ENCODE measurements at places on chromosomes 6 and 20.

- no peak for DNase-seq
These were observed 77.8 kb downstream of the BACH2 start for GRCh38 chr6:90218959-90219208.

- no peak for DNase-seq
These were observed 6.6 kb upstream of the WFDC2 start for GRCh38 chr20:45462711-45463509.

DNA sequence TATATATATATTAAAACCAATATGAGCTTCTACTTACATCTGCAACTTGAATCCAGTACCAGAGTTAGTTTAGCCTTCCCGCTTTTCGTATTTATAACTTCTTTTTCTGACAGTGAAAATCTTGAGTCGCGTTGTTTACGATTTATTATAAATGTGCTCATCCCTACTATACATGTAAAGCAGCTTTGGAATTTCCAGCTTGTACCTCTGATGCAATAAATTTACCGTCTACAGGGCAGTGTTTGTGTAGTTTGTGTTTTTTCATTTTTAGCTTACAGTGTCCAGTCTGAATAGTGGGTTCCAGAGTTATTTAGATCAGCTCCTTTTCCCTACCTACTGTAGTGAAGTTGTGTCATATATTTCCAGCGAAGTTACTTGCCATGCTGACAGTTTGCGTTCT lies 66.3 kb downstream of the TIAM2 start:
- DNase-seq: no peak

- no peak for DNase-seq
These were observed 113.5 kb upstream of the BEND6 start for GRCh38 chr6:56841381-56841749.

DNA sequence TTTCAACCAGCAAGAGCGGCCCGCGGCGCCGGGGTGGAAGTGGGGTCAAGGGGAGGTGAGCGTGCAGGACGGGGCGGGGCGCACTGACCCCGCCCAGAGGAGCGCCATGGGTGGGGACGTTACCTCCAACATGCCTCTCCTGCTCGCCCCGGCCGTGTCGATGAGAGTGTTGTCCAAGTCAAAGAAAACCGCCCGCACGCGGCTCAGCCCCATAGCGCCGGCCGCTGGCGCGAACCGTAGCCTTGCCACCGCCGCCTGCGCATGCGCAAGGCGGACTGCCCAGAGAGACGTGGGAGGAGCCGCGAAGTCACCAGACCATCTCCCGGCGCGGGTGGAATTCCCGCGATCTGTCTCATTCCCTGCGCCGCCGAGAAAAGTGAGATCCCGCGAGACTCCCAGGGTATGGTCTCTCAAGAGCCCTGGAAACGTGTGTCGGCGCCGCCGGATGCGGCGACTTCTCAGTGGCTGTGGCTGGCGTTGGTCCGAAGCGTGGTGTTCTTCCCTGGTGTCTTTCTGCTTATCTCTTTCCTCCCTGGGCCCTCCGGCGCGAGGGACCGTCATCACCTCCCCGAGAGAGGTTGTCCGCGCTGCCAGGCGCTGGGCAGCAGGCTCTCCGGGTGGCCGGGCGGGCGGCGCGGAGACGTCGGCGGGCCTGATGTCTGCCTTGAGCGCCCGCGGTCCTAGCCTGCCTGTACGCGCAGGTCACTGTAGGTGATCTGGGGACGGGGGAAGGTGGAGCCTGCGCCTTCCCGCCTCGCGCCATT lies at the start of gene NANP:
NANP (minus strand) TSS at position 279 of the 764 bp plus-strand sequence; CDS start at position 213, 66 bp downstream.
- peak; percentile 98 for DNase-seq

GRCh38 chr20:49859807-49860206 lies 47.2 kb downstream of the SLC9A8 start:
- DNase-seq: no peak

GRCh38 chr6:92559003-92559402 lies 860.4 kb downstream of the EPHA7 start:
- DNase-seq: no peak

DNA sequence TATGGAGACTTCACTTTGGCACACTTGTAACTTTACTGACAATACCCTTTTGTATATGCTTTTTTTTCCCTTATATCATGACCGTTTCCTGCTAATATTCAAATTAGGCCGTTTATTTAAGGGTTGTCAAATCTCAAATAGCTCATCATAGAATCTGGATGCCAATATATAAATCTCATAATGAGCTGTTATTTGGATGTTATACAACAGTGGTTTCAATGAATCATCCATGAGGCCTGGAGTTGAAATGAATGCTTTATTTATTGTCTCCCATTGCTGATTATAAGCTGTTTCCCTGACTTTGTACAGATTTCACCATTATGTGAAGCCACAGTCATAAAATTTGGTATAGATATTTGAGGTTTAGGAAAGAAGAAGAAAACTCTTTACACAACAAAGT lies 256.1 kb downstream of the PLCB1 start:
- no peak for DNase-seq

GRCh38 chr6:2245877-2246863 lies 765 bp upstream of the GMDS start:
- DNase-seq: no peak

DNA sequence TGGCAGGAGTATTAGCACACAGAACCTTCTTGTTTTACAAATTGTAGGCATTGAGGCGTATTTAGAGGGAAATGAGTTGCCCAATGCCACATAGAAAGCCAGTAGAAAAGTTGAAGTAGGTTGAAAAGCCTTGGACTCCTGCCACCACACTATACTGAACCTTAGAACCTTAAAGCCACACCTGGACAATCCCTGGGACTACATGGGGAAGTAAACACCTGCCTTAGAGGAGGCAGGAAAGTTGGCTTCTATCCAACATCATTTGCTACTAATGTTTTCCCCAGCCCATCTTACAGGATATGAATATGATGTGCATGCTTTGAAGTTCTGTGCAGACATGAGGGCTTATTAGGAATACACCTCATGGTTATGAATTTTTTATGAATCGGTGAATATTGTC lies 5.3 kb upstream of the EPPIN start:
- DNase-seq: no peak

DNA sequence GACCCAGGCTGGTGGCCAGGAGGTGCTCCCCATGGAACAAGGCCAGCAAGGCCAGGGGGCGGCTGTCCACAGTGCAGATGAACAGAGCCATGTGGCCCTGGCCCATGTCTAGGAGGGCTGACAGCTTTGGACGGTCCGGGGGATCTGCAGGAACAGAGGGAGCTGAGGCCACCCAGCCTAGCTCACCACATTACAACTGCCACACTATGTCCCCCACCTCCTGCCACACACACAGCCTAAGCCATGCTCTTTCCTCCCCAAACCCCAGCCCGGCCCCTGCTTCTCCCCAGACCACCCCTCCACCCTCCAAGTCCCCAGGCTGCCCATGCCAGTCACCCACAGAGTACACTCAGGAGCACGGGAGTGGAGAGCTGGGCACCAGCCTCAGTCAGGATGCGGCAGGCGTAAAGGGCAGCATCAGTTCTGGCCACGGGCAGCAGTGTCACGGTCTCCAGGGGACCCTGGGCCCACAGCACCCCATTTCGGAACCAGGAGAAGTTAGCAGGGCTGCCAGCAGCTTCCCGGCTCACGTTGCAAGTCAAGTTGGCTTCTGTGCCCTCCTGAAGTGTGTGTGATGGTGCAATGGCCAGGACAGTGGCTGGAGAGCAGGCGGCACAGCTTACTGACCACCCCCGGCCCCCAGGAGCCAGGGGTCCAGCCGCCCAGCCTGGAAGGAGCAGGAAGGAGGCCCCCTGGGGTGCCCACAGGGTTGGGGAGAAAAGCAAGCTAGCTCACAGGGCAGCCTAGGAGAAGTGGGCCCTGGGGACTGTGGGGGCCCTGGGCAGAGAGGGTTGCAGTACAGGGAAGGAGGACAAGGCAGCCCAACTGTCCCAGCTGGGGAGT lies 15.2 kb upstream of the ADAM33 start:
- no peak for DNase-seq

DNA sequence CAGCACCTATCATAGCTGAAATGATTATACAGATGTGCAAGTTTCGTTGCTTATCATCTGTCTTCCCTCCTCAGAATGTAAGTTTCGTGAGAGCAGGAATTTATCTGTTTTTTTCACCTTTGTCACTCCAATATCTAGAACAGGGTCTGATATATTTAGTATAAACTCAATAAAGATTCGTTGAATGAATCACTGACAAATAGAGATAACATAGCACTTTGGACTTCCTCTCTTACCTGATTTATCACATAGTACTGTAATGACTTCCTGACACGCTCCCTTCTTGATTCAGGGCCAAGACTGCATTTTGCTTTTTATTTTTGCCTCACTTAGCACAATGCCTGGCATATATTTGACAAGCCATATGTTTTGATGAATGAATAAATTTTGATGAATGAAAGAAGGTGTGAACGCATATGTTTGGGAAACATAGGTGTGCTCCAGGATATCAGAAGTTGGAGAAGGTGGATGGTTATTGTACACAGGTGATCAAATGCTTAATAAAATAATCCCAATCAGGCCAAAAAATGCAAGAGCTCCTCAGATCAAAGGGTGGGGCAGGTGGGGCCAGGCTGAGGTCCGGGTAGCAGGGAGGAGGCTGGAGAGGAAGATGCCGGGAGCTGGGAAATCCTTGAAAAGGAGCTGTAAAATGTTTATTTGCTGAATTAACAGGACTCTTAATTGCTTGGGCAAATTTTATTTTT lies 33.0 kb downstream of the PIM1 start:
- peak; percentile 73 for DNase-seq

DNA sequence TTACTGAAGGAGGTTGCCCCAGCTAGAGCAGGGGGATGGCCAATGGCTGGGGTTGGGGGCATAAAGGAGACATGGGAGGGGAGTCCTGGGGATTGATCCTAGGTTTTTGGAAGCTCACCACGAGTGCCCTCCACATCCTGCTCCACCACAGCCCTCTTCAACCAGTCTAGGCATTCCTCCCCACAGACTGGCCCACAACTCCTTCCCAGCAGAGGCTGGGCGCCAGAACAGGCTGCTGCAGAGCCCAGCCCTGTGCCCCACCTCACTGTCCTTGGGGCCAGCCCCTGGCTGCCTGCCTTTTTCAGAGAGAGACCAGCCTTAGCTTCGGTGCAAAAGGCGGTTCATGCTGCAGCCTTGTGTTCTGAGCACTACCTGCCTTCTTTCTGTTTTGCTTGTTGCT lies 16.4 kb downstream of the RPP40 start:
- DNase-seq: no peak

DNA sequence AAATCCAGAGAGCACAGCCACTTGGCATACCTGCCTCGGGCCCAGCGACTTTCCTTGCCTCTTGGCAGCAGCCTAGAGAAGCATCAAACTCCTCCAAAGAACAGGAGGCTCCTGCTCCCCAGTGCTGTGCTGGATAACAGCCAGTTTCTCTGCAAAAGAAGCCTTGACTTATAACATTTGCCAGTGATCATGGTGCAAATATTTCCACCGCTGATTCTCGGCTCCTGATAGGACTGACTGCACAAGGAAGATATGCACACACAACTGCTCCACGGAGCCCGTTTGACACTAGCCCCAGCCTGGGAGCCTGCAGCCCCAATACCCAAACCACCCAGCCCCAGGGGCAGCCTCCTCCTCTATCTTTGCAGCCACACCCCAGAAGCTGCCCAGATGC lies 17.5 kb downstream of the ACSS1 start:
- DNase-seq: no peak

- no peak for DNase-seq
These were observed 73.8 kb upstream of the CD93 start for GRCh38 chr20:23159947-23160318.

- no peak for DNase-seq
These were observed 103.3 kb downstream of the FIG4 start for GRCh38 chr6:109794201-109794923.

DNA sequence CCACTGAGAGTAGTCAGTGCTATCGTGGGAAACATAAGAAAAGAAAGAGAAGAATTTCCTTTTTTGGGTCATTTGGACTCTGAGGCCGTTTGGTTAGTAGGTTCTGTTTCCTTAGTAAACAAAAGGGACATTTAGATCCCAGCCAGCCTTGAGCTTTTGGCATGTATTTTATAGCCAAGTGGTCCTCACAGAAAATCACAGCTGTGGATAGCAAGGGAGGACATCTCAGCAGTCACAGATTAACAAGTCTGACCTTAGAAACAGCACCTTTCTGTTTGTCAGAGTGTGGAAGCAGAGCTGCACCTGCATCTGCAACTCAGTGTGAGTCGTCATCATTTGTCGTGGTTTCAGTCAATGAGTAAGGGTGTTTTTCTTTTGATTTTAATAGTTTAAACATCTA lies 40.5 kb downstream of the FAM120B start:
- DNase-seq: no peak

DNA sequence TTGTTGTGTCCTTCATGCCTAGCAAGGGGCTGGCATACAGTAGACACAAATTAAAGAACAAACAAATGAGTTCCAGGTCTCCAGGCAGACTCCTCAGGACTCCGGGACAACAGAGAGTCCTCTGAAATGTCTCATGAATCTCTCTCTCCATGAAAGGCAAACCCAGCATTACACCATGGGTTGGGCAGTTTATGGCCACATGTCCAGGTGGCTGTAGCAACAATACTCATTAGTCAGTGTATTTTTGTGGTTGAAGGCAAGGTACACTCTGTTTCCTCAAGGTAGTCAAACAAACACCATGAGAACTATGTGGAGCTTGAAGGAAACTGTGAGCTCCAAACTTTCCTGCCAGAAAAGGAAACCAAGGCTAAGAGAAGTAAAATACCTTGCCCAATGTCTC lies 62.2 kb downstream of the KCNB1 start:
- no peak for DNase-seq

GRCh38 chr20:46023999-46024398 lies 5.0 kb upstream of the SLC12A5 start:
- DNase-seq: no peak

DNA sequence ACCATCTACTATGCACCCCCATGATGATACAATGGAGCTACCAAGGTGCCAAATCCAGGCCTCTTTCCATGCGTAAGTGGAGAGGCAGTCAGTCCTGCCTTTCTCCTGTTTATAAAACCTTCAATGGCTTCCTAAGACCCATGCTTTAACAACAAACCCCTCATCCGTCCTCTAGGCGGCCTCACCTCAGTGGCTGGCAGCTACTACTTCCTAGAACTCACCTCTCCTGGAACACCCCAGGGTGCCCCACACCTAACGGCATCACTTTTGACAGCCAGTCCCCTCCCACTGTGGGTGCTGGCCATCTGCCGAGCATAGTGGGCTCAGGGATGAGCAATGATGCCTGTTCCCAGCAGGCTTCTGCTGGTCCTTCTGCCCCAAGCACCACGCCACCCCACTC lies 80.0 kb upstream of the TAB2 start:
- no peak for DNase-seq

DNA sequence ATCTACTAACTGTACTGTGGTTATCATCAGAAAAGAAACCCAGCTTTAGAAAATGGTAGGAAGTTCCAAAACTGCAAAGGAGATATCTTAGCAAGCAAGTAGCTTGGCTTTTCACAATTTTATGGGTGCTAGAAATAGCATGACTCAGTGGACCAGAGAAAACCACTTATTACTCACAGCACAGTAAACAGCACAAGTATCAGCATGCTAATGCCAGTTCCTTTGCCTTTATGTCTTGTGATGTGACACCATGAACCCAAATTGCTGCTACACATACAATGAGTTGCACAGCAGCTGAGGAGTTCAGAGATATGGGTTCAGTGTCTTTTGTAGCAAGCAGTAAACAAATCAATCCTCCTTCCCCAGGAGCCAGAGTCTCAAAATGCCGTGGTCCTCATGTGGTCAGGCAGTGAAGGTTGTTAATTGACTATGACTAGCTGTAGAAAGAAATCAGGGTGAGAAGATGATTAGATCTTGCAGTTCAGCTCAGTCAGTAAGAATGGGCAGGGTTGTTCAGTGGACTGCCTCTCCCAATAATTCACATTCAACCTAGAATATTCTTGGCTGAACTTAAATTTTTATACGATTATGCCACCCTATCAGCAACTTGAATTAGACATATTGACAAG lies 73.3 kb downstream of the OPRM1 start:
- DNase-seq: no peak

- no peak for DNase-seq
These were observed 201.0 kb upstream of the CST7 start for GRCh38 chr20:24747881-24748595.
